Epithelial cell of alveolus of lung (primary cell): ENCODE measurements at places on chromosomes 5 and 9. TPM values are rescaled to one million over a fixed set of nuclear protein-coding genes. Genes with fewer than 3 reads are reported as not detected.

Gene SLC24A2
- 0.13 TPM in 1 of 2 replicates, not detected in the other for total RNA-seq

Gene ABLIM3
- 84.9 and 91.3 TPM in 2 replicates for total RNA-seq

Gene NEUROG1
- total RNA-seq, result not detected in 2 replicates

Gene SMIM32
- total RNA-seq, result 0.16 TPM in 1 of 2 replicates, not detected in the other

Gene GRXCR2
- total RNA-seq, result not detected in 2 replicates

Gene COL15A1
- total RNA-seq, result 11.3 and 18.0 TPM in 2 replicates

Gene PCDHGA11
- total RNA-seq, result 5.9 and 13.7 TPM in 2 replicates

Gene CLIC3
- 3.1 and 6.2 TPM in 2 replicates for total RNA-seq

Gene PCDHGA9
- 1.4 and 7.8 TPM in 2 replicates for total RNA-seq

Gene GABRA1
- not detected in 2 replicates for total RNA-seq

Gene FAXDC2
- total RNA-seq, result 3.6 and 28.8 TPM in 2 replicates

Gene FGF1
- 2.5 TPM in 1 of 2 replicates, not detected in the other for total RNA-seq

Gene DOCK8
- 0.24 and 0.52 TPM in 2 replicates for total RNA-seq

Gene TLX3
- total RNA-seq, result not detected in 2 replicates

Gene ADRA1B
- total RNA-seq, result 1.1 and 2.2 TPM in 2 replicates

Gene DOCK2
- 1.6 and 3.6 TPM in 2 replicates for total RNA-seq

Gene SLIT3
- total RNA-seq, result 1.4 and 3.4 TPM in 2 replicates

Gene DCANP1
- not detected in 2 replicates for total RNA-seq

Gene POU5F2
- total RNA-seq, result 0.13 and 0.64 TPM in 2 replicates

Gene ENG
- 52.9 and 72.1 TPM in 2 replicates for total RNA-seq

Gene PCA3
- not detected in 2 replicates for total RNA-seq

Gene FSTL4
- 0.26 and 1.1 TPM in 2 replicates for total RNA-seq

Gene CD74
- total RNA-seq, result 1.7 and 5.4 TPM in 2 replicates

Gene ANKRD55
- total RNA-seq, result 0.40 TPM in 1 of 2 replicates, not detected in the other

Gene SLC4A9
- total RNA-seq, result not detected in 2 replicates

Gene PCDHB15
- total RNA-seq, result under 0.01 and 0.48 TPM in 2 replicates

Gene CNTNAP3
- 1.6 and 4.4 TPM in 2 replicates for total RNA-seq

Gene INSL6
- not detected in 2 replicates for total RNA-seq

Gene FOXD4L5
- total RNA-seq, result not detected in 2 replicates

Gene SOHLH1
- total RNA-seq, result not detected in 2 replicates

Gene NTNG2
- 0.91 and 1.3 TPM in 2 replicates for total RNA-seq

Gene NUTM2F
- not detected in 2 replicates for total RNA-seq

Gene ACER2
- total RNA-seq, result 0.56 and 1.3 TPM in 2 replicates

Gene STX17
- total RNA-seq, result 10.7 and 25.9 TPM in 2 replicates

Gene OR13C5
- not detected in 2 replicates for total RNA-seq

Gene GLRX
- total RNA-seq, result 149 and 174 TPM in 2 replicates

Gene FSD1L
- total RNA-seq, result 1.3 and 1.6 TPM in 2 replicates

Gene TBCA
- total RNA-seq, result 196 and 197 TPM in 2 replicates

Gene AGXT2
- total RNA-seq, result not detected in 2 replicates

Gene NAIF1
- total RNA-seq, result 6.6 and 11.5 TPM in 2 replicates

Gene MARCHF11
- total RNA-seq, result not detected in 2 replicates

Gene FAM78A
- 0.24 and 0.52 TPM in 2 replicates for total RNA-seq

Gene CD14
- total RNA-seq, result 0.26 and 1.8 TPM in 2 replicates

Gene SPATA31C1
- total RNA-seq, result not detected in 2 replicates

Gene SLC25A2
- not detected in 2 replicates for total RNA-seq

Gene LCN12
- total RNA-seq, result not detected in 2 replicates

Gene MYMK
- total RNA-seq, result 1.0 TPM in 1 of 2 replicates, not detected in the other

Gene WDR38
- not detected in 2 replicates for total RNA-seq

Gene PCDHB16
- 0.08 and 0.13 TPM in 2 replicates for total RNA-seq

Gene CDH9
- 0.13 TPM in 1 of 2 replicates, not detected in the other for total RNA-seq

Gene TLR4
- total RNA-seq, result 0.64 and 1.4 TPM in 2 replicates

Gene FPGS
- 57.8 and 78.6 TPM in 2 replicates for total RNA-seq

Gene GPR151
- not detected in 2 replicates for total RNA-seq

Gene GFI1B
- not detected in 2 replicates for total RNA-seq
